ENCODE measurements at places on chromosomes 5 and 9.
A peak's percentile ranks its signal among the peaks of the same experiment; 100 is the strongest.

DNA sequence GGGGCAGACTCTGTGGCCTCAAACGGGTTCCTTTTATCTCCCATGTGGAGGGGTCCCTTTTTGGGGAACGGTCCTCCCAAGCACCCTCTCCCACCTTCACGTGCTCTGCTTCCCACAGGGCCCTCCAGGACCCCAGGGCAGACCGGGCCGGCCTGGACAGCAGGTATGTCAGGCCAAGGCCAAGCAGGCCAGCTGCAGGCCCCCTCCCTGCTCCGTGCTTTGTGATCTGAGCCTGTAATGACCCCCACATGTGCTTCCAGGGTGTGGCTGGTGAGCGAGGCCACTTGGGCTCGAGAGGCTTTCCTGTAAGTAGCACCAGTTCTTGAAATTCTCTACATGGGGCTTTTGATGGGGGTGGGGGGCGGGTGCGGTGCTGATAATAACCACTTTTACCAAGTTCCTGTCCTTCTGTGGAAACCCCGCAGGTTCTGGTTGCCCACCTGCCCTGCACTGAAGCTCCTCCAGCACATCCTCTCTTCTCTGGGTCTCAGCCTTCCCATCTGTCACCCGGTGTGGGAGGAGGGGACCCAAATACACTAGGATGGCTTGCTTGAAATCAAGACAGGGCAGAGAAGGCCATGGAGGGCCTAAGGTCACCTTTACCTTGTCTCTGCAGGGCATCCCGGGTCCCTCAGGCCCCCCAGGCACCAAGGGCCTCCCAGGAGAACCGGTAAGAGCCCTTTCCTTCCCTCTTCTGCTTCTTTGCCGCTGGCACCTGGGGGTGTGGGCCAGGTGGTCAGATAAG is 57.9 kb upstream of the ORM1 start:
- DNase-seq = no peak

DNA sequence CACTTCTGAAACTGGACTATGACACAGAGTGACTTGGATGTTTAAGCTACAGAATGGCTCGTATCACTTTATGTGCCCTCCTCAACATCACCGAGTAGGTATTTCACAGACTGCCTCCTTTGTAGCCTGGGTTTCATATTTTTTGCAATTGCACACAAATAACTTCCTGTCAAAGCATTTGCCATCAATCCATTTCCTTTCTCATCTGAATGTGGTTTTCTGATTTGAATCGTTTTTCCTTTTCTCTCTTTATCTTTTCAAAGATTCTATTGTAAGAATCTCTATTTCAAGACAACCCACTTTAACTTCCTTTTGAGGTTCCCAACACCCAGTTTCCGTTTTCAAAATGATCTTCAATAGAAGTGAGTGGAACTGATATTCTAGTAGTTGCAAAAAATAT is 563.8 kb upstream of the ARRDC3 start:
- DNase-seq = no peak

- no peak for DNase-seq
These were observed 37.4 kb downstream of the UBQLN1 start for GRCh38 chr9:83670381-83670780.

DNA sequence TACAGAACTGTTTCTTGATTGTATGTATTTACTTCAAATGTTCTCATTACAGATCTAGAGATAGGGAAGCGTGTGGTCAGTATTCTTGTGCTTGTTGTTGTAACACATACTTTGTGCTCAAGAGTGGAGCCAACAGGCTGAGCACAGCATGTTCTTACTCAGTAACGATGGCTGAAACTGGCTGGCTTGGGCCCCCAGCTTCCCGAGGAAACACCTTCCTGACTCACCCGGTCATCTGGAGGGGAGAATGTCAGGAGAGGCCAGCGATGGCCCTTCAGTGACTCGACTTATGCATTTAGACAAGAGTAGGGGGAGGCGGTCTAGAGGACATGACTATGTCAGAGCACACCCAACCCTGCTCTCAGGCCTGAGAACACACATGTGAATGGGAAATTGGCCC is 25.6 kb downstream of the ZNF474 start:
- DNase-seq = no peak

DNA sequence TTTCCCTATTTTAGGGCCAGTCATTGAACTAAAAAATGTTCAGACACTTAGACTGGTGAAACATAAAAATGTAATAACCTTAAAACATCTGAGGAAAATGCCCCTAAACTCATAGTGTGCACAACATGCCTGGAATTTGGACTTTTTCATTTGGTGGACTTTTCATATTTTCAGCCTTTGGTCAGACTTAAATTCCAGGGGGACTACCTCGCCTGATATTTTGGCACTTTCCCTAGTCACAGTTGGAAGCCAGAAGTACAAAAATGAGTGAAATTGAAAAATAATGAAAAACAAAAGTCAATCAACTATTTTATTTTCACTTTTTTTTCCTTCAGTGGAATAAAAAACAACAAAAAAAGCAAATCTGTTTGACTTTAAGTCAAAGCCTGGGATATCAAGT is 256.2 kb downstream of the ACTL7B start:
- no peak for DNase-seq

GRCh38 chr9:99357575-99357974 is 135.5 kb downstream of the SEC61B start:
- no peak for DNase-seq

GRCh38 chr5:125679522-125679921 is 743.7 kb upstream of the GRAMD2B start:
- DNase-seq = no peak

DNA sequence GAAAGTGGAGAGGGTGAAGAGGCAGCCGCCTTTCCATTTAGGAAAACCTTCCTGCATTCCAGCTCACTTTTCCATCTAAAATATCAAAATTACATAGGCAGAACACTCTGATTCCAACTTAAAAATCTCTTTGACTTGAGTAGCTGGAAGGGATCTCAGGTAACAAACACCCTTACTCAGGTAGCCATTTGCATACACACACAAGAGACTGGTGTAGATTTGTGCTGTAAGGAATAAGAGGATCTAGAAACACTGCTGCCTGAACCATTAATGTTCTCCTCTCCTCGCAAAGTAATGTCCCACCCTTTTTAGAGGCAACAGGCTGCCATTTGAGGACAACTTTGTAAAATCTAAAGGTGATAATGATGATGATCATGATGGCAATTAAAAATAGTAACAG is 53.5 kb downstream of the BNC2 start:
- no peak for DNase-seq

GRCh38 chr9:77170991-77171699 is 6.2 kb upstream of the VPS13A start:
- DNase-seq = no peak

DNA sequence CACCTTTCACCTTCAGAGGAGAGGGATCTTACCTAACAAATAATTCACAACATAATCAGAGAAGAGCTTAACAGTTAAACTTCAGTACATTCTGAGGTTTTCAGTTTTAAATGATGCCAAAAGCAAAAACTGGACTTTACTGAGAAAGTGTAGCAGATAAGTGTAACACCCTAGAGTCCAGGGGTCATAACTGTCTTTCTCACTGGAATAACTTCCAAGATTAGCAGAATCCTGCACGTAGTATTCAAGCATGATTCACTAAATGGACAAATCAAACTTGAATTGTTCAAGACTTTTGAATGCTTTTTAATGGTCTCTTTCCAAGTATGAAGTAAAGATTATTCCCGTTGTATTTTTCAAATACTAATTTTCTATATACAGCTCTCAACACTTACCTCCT is 180.1 kb upstream of the NREP start:
- DNase-seq = no peak

DNA sequence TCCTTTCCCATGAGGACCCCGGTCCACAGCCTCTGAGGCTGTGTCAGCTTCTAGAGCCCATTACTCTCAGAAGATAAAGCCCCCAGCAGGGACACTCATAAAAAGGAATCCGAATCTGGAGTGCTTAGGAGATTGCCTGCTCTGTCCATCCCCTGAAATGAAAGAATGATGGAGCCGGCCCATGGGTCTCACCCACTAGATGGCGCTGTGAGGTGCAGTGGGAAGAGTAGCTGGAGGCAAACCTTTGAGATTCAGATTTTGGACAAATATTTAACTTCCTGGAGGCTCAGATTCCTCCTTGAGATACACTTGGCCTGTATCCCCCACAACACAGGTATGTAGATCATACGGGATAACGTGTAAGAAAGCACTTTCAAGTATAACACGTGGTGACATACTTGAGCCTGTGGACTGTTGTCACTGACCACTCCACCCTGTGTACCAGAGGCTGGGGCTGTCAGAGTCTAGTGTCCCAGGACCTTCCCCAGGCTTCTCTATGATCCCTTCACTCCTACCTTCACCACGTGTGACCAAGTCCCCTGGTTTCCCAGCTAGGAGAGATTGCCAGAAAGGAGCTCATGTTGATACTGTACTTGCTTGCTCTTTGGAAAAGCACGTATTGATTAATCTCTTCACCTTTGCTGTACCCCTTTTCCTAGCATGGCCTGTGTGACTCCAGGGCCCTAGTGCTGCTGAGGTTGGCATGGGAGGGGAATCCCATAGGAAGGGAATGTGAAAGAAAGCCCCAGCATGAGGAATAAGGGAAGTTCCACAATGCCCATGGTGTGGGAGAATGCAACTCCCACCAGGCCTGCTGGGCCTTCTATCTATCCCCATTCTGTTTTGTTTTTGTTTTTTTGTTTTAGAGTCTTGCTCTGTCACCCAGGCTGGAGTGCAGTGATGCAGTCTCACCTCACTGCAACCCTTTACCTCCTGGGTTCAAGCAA is 32.1 kb downstream of the TRMO start:
- peak; percentile 62 for DNase-seq

DNA sequence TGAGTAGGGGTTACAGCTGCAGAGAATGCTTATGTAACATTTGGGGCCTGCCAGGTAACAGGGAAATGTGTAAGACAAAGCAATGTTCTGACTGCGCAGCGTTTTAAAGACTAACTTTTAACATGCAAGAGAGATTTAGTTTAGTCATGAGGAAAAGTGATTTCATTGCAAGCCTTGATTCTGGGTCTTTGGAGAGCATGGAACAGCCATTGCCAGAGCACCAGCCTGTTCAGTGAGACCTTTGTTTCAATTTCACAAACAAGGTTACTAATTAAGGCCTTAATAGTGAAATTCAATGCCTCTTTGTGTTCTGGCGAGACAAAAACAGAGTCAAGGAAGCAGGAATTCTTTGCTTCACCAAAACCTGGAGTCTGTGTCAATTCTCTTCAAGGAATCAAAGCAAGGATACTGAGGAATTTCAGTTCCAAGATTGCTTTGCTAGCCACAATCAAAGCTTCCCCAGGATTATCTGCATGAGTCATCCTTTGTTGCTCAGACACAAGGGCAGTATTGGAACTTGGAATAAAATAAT is 14.4 kb downstream of the CKMT2 start:
- no peak for DNase-seq

- DNase-seq = peak; percentile 73
These were observed 851 bp upstream of the ZDHHC12 start for GRCh38 chr9:128724744-128725211.

GRCh38 chr5:138440159-138441073 is 1.6 kb downstream of the REEP2 start:
- DNase-seq = peak; percentile 38

GRCh38 chr9:127011772-127012171 is 97.2 kb downstream of the RALGPS1 start:
- no peak for DNase-seq

DNA sequence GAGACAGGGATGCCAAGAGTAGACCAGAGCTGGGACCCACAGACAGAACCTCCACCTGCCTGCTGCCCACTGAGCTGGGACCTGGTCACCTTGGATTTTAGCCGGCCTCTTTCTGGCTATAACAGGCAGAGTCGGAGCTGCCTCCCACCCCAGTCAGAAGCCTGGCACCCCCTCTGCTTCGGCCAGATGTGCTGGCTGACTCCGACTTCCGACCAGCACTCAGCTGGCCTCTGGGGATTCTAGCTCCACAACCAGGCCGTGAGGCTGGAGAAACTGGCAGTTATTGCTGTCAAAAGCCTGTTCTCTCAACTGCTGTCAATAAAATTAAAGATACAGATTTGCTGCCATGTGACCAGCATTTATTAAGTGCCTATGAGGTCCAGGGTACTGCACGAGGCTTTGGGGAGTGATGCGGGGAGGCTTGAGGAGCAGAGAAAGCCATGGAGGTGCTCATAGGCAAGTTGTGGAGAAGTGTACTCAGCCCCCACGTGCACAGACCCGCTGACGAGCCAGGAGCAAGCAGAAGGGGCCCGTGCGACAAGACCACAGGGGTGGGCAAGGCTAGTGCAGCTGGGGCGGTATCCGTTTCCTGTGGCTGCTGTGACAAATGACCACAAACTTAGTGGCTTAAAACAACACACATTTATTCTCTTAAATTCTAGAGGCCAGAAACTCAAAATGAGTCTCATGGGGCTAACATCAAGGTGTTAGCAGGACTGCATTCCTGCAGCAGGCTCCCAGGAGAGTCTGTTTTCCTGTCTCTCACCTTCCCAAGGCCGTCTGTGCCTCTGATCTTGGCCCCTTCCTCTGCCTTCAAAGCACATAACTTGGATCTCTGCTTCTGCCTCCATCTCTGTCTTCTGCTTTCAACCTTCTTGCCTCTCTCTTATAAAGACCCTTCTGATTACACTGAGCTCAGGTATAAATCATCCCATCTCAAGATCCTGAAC is 13.1 kb downstream of the GFI1B start:
- DNase-seq = no peak

DNA sequence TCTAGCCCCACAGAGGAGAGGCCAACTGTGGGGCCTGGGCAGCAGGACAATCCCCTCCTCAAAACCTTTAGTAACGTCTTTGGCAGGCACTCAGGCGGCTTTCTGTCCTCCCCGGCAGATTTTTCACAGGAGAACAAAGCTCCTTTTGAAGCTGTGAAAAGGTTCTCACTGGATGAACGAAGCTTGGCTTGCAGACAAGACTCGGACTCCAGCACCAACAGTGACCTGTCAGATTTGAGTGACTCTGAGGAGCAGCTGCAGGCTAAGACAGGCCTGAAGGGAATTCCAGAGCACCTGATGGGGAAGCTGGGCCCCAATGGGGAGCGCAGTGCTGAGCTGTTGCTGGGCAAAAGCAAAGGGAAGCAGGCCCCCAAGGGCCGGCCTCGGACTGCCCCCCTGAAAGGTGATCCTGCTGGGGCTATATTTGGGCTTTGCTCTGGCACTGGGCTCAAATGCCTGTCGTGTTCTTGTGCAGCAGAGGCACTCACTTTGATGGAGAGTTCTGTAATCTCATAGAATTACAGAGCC is 39.4 kb downstream of the KDM3B start:
- no peak for DNase-seq

All from glutamatergic neuron (in vitro differentiated cells).